ENCODE measurements at places on chromosomes 3 and 15.

GRCh38 chr3:188817103-188817934 is 354.5 kb upstream of the TPRG1 start:
- DNase-seq, result no peak

- no peak for DNase-seq
Observed at GRCh38 chr15:70853318-70853972, 512 bp downstream of the LARP6 start.

GRCh38 chr3:138112362-138112761 is 3.0 kb downstream of the DZIP1L start:
- no peak for DNase-seq

- no peak for DNase-seq
Observed at GRCh38 chr15:25864966-25865365, 1.8 kb upstream of the ATP10A start.

DNA sequence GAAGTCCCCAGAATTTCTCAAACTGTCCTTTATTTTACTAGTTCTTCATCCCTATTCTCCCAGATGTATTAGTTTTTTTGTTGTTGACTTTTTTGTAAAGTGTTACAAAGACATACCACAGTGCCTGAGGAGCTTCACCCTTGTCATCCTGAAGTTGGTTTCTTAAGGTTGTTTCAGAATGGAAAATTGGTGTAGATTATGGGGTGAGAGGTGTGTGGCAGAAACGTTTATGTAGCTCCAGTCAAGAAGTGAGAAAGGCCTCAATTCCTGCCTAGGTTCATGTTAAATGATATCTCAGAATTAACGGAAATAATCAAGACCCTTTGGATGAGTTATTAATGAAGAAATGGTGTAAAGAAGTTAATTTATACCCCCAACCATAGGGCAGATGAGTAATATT is 6.8 kb downstream of the EDEM1 start:
- no peak for DNase-seq

GRCh38 chr3:34178415-34178814 is 380.0 kb downstream of the PDCD6IP start:
- no peak for DNase-seq

DNA sequence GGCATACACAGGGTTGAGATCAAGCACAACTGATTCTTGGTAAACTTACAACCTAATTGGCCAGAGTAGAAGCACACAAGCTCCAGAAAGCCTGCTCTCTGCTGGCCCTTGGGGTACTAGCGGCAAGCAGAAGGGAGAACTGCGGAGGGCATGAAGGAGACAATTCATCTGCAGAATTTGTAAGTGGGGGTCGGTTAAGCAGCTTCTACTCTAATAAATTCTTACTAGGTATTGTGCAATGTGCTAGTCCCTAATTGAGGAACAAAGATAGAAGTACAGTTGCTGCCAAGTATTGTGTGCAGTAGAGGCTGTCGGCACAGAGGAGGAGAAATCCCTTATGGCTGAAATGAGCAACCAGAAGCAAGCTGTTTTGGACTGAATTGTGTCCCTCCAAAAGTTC is 91.2 kb upstream of the VEPH1 start:
- DNase-seq, result no peak

DNA sequence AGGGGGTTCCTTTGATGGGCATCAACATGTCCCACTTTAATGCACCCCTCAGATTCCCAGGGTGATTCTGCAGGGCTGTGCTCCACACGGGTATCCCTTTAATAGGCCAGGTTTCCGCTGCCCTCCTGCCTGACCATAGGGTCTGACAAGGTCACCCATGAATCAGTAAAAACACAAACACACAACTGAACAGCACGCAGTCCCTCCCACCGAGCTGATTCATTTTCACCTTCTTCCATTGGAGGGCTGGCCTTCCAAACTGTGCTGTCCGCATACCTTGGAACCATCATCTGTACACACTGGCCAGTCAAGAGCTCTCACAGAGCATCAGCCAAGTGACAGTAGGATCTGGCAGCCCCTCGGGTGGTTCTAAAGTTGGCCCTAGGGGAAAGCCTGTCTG is 93.7 kb downstream of the FBLN2 start:
- DNase-seq, result no peak

GRCh38 chr15:46231786-46232185 is 597.0 kb downstream of the SQOR start:
- DNase-seq, result no peak

- no peak for DNase-seq
Observed at GRCh38 chr3:11711876-11712275, 68.2 kb upstream of the VGLL4 start.

GRCh38 chr3:37475435-37475834 is 301.1 kb upstream of the LRRFIP2 start:
- no peak for DNase-seq

- DNase-seq, result no peak
Observed at GRCh38 chr3:106758459-106758858, 618.8 kb upstream of the CCDC54 start.
